ENCODE measurements at places on chromosomes 6 and 20. TPM values are rescaled to one million over a fixed set of nuclear protein-coding genes. Genes with fewer than 3 reads are reported as not detected.

Gene KCNK15
- total RNA-seq, result 0.92 TPM

Gene EFCAB8
- 1.1 TPM for total RNA-seq

Gene KIAA1755
- total RNA-seq, result 5.3 TPM

Gene PTK7
- total RNA-seq, result 23.7 TPM

Gene WFDC12
- not detected for total RNA-seq

Gene SMIM28
- total RNA-seq, result not detected

Gene TCF15
- not detected for total RNA-seq

Gene HLA-DRB5
- total RNA-seq, result 262 TPM

Gene SLC32A1
- not detected for total RNA-seq

Gene FOXA2
- not detected for total RNA-seq

Gene PPP1R14C
- not detected for total RNA-seq

Gene HCRTR2
- total RNA-seq, result not detected

Gene JAG1
- total RNA-seq, result 55.6 TPM

Gene TPBG
- 7.8 TPM for total RNA-seq

Gene HLA-DPA1
- 253 TPM for total RNA-seq

Gene POPDC3
- total RNA-seq, result not detected

Gene SLC25A27
- 17.8 TPM for total RNA-seq

Gene TTI1
- 17.7 TPM for total RNA-seq

Gene SLC22A2
- total RNA-seq, result not detected

Gene LGSN
- 0.46 TPM for total RNA-seq

Gene GABRR1
- not detected for total RNA-seq

Gene NKAIN2
- total RNA-seq, result not detected

Gene CCM2L
- 64.8 TPM for total RNA-seq

Gene PHACTR1
- total RNA-seq, result 45.3 TPM

Gene CGAS
- total RNA-seq, result 20.9 TPM

Gene UBE2C
- total RNA-seq, result 12.3 TPM

Gene ABHD16B
- not detected for total RNA-seq

Gene WASF1
- total RNA-seq, result 6.4 TPM

Gene RIPPLY2
- not detected for total RNA-seq

Gene RWDD2A
- 2.4 TPM for total RNA-seq

Gene EPPIN
- not detected for total RNA-seq

Gene TUBB1
- 15.1 TPM for total RNA-seq

Gene FAM83C
- total RNA-seq, result not detected

Gene ID4
- 24.3 TPM for total RNA-seq

Gene FOXC1
- 0.49 TPM for total RNA-seq

Gene TSBP1
- total RNA-seq, result not detected

Gene TTBK1
- 0.12 TPM for total RNA-seq

All from spleen (tissue), 13 donors.